Caki2 (cell line): ENCODE measurements at places on chromosomes 11 and 22. TPM values are rescaled to one million over a fixed set of nuclear protein-coding genes. Genes with fewer than 3 reads are reported as not detected.

Gene TBX10
- not detected in 2 replicates for total RNA-seq

Gene SULT4A1
- not detected in 2 replicates for total RNA-seq

Gene FOLR1
- total RNA-seq = 7.3 and 8.4 TPM in 2 replicates

Gene OR4D10
- not detected in 2 replicates for total RNA-seq

Gene ART5
- total RNA-seq = 3.5 and 4.9 TPM in 2 replicates

Gene NXPE2
- not detected in 2 replicates for total RNA-seq

Gene ISX
- total RNA-seq = not detected in 2 replicates

DNA sequence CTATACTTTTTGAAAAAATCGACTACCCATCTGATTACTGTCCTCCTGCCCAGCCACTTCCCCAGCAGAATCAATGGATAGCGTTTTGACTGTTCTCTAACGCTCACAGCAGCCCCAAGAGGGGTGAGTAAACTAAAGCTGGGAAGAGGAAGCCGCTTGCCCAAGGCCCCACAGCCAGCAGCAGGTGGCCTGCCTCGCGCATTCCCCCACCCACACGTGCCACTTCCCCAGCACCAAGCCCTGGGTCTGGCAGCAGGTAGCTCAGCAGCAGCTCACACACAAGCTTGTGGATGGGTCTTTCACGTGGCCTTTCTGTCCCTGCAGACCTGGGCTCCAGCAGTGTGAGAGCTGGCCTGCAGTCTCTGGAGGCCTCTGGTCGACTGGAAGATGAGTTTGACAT, 34.3 kb downstream of the TOM1 start:
- DNase-seq = no peak

GRCh38 chr22:45696227-45696626, 24.6 kb downstream of the ATXN10 start:
- no peak for DNase-seq

- no peak for DNase-seq
Observed at GRCh38 chr11:75337195-75337654, 14.2 kb downstream of the ARRB1 start.

GRCh38 chr11:130420478-130421198, 7.8 kb downstream of the ADAMTS8 start:
- DNase-seq = no peak

GRCh38 chr11:12628314-12628713, 45.9 kb upstream of the TEAD1 start:
- no peak for DNase-seq

GRCh38 chr11:65540290-65541092, 15.6 kb downstream of the SCYL1 start:
- peak; percentile 84 for DNase-seq

DNA sequence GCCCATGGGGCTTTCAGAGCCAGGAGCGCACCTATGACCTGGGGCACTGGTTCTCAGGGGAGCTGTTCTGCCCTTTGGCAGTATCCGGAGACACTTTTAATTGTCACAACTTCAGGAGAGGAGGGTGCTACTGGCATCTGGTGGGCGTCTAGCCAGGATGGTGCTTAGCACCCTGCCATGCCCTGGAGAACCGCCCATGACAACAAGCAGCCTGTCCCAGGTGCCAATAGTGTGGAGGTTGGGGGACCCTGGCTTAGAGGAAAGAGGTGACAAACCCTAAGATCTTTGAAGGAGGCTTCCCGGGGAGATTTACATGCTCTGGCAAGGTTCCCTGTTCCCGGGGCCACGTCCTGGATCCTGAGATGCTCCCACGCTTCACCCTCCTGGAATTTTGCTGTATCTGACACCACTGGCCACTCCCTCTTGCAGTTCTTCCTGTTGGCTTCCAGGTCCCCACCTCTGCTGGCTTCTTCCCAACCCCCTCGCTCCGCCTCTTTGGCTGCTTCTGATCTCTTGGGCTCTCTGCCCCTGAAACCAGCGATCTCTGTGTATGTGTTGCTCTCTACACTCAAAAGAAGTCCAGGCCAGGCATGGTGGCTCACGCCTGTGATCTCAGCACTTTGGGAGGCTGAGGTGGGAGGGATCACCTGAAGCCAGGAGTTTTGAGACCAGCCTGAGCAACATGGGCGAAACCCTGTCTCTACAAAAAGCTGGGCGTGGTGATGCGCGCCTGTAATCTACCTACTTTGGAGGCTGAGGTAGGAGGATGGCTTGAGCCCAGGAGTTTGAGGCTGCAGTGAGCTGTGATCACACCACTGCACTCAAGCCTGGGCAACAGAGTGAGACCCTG, 31.1 kb downstream of the FADS3 start:
- peak; percentile 41 for DNase-seq

DNA sequence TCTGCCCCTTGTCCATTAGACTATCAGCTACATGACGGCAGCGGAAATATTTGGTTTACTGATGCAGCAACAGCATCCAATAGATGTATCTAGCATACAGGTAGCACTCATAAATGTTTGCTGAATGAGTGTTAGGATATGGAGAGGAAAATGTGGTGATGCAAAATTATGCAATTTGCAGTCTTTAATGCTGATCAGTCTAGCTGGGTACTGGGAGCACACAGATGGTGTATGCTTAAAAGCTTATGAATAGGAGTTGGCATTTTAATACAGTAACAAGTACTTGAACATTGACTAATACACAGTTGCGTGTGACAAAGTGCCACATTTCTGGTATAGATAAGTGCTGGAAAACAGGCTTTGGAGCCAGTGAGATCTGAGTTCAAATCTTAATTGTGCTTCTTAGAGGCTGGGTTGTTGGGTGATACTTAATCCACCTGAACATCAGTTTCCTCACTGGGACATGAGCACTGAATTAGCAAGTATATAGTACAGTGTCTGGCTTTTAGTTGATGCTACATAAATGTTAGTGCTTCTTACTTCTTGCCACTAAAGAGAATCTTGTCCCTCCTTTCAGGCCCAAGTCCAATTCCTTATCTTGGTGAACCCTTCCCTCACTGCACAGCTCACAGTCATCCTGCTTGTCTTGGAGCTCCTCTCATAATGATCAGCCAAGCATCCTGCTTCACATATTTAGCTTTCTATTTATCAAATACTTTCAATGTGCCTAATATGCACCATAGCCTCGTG, 99.6 kb downstream of the TIMP3 start:
- no peak for DNase-seq

DNA sequence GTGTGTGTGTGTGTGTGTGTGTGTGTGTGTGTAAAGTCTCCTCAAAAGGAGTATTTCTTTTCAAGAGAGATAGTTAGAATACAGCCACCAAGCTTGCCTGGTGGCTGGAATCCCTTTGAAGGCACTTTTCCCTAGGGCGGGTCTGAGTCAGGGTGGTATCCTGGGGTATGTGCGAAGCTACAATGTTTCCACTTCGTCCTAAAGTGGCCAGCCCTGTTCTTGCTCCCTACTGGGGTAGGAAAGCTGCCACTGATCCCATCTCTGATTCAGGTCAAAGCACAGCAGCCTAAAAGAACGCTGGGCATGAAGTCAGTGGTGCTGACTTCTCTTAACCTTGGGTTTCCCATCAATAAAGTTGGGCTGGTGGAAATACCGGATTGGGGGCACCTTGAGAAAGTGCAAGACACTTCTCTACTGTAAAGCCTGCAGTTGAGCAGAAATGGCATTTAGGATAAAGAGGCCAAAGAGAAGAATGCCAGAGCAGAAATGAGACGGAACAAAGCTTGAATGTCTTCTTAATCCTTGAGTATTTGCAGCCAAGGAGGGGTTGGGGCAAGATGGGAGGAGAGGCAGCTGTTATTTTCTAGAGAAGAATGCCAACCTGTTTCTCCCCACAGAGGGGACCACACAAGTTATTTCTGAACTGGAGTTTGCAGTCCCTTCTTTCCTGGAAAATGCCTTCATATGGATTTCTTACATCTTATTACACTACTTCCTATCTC, 35.3 kb downstream of the ZNRF3 start:
- no peak for DNase-seq

GRCh38 chr11:81897639-81898038, 836.0 kb downstream of the FAM181B start:
- DNase-seq = no peak

DNA sequence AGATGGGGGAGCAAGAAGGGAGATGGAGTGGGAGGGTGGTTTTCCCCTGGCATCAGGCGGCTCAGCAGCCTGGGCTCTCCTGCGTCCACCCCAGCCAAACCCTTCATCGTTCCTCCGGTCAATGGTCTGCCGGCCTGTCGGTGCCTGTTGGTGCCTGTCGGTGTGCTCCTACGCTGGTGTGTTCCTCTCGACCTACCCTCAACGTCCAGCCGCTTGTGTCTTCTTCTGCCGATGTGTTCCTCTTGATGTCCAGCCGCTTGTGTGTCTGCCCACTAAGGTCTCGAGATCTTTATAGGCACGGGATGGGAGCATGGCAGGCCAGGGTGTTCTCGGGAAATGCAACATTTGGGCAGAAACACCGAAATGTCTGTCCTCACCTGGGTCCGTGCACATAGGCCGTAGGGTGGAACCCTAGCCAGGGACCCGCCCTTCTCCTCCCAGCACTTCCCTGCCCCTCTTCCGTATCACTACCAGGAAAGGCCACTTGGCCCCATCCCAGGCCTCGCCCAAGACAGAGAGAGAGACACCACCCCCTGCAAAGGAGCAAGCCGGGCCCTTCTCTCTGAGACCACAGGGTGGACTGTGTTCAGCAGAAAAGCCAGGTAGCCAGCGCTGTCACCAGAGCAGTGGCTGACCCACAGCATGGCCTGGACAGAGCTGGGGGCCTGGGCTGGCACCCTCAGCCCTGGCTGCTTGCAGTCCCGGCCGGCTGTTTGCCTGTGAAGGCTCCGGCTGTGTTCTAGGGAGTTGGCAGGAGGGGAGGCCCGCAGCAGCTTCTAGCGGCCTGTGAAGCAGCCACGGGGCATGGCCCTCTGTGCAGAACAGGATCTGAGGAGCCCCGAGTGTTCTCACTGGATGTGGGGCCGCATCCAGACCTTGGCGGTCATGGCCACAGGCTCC, 61.6 kb upstream of the KCNQ1OT1 start:
- DNase-seq = no peak

DNA sequence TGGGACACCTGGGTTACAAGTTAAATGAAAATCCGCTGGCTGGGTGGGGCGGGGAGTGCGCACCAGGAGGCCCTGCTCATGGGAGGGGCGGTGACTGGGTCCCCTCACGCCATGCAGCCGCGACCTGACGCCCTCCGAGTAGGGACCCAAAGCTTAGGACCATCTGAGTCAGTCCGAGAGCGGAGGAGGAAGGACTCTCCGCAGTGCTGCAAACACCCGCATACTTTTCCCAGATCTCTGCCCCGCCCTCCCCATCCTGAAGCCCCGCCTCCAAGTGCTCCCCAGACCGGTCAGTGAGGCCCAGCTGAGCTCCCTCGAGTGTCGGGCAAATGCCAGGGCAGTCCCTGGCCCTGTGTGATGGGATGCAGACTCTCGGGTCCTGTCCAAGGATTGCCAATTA, 6.6 kb upstream of the FLI1 start:
- DNase-seq = no peak

- DNase-seq = no peak
Observed at GRCh38 chr22:19405652-19406051, 25.9 kb downstream of the HIRA start.

DNA sequence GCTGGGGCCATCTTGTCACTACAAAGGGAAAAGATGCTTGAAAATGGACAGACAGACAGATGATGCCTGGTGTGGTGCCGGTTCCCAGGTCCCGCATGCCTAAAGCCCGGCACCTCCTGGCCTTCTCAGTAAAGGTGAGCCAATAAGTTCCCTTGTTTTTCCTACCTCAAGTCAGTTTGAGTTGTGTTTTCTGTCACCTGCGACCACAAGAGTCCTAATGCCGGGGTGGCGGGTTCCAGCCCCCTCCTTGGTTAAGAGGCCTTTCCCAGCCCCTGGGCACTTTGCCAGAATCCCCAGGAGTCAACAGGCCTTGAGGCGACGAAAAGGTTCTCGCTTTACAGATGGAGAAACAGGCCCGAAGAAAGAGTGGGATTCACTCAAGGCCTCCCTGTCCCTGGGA, 9.0 kb downstream of the FGF19 start:
- no peak for DNase-seq

DNA sequence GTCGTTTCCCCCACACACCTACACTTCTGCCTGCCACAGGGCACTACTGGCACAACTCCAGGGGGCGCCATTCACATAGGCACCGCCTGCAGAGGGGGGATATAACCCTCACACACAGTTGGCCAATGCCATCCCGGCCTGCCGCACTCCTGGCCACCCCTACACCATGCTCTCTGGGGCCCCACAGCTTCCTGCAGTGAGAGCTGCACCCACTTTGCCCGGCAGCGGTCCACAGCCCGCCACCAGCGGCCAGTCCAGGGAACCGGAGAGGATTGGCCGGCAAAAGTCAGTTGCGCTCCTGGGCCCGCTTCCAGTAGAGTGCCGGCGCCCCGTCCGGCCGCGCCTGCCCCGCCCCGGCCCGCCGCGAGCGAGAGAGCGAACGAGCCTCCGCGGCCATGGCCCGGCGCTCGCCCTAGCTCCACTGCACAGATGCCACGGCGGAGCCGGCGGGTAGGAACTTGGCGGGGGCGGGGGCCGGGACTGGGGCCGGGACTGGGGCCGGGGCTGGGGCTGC, 25.6 kb upstream of the SUSD2 start:
- no peak for DNase-seq

- DNase-seq = no peak
Observed at GRCh38 chr11:61133145-61133544, 28.1 kb downstream of the VPS37C start.

- no peak for DNase-seq
Observed at GRCh38 chr11:30876663-30877396, 290.7 kb upstream of the MPPED2 start.

GRCh38 chr11:112882494-112883381, 78.5 kb upstream of the NCAM1 start:
- no peak for DNase-seq

DNA sequence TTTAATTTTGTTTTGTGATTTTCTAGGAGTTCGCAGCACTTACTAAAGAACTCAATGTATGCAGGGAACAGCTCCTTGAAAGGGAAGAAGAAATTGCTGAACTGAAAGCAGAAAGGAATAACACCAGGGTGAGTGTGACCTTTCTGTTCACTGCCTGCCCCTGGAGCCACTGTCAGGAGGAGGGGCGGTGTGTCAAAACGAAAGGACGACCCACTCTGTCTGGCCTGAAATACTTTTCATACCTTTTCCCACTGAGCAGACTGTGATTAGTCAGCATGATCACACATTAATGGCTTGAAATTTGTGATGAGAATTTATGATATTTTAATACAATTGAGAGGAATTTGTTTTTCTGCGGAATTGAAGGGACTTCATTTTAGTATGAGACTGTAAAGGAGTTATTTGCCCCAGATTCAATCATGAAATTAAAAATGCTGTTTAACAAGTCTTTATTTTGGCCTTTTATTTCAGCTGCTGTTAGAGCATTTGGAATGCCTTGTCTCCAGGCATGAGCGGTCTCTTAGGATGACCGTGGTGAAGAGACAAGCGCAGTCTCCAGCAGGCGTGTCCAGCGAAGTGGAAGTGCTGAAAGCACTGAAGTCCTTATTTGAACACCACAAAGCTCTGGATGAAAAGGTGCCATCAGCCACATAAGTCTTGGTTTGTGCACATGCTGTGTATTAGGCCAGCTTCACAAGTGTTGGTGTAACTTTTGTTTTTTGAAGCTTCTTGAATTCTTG, 54.1 kb downstream of the PPFIA1 start:
- DNase-seq = peak; percentile 54

GRCh38 chr11:130916238-130916855, at the start of gene SNX19:
TSS of gene SNX19 (minus strand) at chr11:130916479. CDS start at chr11:130915939, 540 bp downstream.
- DNase-seq = peak; percentile 65

GRCh38 chr22:45629469-45630089, 42.1 kb upstream of the ATXN10 start:
- peak; percentile 42 for DNase-seq

GRCh38 chr22:27883656-27884350, 35.3 kb downstream of the PITPNB start:
- DNase-seq = no peak

GRCh38 chr11:75389925-75390324, 9.4 kb upstream of the RPS3 start:
- DNase-seq = no peak
